Astrocyte of the hippocampus (primary cell): ENCODE measurements at places on chromosomes 11 and 22.

DNA sequence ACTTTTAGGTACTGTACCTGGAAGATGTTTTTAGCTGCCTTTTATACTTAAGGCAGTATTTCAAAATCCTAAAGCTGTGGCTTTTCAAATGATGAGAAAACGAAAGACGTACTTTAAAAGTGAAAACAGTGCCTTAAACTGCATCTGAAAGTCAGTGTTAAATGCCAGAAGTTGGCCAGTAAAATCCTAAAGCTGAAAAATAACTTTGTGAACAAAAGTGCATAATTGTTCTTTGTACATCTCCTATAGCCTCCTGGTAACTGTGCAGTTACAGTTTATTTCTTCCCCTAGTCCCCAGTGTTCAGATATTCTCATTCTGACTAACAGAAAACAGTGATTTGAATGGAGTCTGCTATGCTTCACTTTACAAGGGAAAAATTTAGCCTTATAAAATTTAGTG is 6.8 kb downstream of the EED start:
- no peak for DNase-seq

DNA sequence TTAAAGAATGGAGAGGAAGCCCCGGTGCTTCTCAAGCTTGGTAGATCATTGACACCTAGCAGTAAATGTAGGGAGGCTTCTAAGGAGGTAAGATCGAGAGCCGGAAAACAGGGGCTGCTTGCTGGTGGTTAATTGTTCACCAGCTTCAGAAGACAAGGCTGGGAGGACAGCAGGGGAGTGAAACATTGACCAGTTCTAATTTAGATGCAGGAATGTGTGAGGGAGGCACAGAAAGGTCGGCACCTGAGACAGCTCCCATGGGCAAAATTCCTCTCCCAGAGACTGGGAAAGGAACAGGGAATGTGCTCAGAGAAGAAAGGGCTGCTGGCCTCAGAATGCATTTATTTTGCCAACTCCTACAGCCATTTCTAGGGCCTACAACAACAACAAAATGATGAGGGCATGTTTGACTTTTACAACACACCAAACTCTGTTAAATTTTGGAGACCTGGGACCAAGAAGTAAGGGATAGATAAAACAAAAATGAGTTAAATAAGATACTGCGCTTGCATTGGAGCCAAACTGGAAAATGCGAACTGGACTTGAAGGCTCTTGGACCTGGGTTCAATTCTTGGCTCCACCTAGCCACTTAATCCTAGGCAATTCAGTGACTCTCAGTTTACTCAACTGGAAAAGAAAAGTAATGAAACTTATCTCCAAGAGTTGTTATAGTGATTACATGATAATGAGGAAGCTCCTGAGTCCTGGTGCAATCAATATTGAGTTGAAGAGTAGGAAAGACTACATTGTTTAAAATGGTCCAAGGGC is 31.0 kb downstream of the FZD4 start:
- peak; percentile 87 for DNase-seq

DNA sequence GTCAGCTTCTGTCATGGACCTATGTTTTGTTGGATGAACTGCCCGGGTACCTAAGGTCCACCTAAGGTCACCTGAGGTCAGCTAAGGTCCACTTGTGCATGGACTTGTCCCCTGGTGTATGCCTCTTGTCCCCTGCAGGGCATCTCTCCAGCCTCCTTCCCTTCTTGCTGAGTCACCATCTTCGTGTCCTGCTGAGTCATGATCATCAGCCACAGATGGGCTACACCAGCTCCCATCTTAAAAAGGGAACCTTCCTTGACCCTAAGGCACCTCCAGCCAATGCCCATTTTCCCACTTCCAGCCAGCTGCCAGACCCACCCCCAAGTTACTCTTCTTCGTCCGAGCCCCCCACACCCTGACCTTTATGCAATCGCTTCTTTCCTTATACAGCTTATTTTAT is 544.9 kb downstream of the TBC1D22A start:
- peak; percentile 20 for DNase-seq

DNA sequence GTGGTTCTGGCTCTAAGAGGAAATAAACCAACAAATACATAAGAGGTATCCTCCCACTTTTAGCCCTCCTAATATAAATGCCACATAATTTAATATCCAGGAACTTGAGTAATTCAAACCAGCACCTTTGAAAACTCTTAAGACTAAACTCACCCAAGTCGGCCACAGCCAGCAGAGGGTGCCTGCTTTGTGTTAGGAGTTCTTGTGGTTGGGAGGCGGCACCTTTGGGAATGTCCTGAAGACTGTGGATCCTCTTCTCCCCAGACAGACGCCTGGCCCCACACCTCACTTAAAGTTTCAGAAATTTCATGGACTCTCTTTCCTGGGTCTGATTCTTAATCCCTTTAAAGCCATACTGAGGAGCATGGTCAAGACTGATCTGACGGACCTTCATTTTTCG is 169.0 kb downstream of the TBC1D22A start:
- peak; percentile 50 for DNase-seq

- no peak for DNase-seq
These were observed 283.7 kb upstream of the ANO5 start for GRCh38 chr11:21909145-21909544.

DNA sequence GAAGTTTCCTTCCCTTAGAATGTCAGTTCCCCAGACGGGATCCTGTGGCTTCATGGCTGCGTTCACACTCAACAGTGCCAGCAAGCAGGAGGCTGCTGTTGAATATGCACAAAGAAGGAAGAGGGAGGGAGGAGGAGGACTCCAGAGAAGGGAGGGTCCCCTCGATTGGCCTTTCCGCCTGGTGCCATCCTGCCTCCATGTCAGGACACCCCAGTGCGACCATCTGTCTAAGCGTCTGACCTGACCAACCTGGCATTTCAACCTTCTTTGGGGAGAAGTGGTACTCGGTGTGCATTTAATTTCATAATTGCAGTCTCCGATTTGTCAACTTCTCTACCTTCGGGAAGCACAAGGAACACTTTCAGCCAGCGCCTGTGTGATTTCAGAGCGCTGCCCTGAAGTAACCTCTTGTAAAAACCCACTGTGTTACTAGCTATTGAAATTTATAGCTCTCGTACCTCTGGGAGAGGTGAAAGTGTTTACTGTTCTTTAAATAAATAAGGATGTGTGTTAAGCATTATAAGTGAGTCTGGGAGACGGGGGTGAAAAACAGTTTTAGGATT is 1491.9 kb downstream of the TBC1D22A start:
- DNase-seq, result no peak

DNA sequence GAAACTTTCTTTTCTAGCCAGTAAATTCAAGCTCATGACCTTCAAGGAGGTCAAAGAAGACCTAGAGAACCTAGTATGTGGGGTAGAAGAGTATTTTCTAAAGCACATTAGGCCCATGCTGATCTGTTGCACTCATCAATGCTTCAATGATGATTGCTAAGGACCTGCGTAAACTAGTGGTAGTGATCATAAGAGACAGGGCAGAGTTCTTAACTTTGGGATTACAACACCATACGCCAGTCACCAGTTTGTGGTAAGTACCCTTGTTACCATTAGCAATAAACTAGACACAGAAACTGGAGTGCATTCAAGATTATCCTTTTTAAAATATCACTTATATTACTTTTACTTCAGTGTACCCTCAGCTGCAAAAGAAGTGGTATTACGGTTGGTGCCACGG is 490.3 kb downstream of the BUD13 start:
- no peak for DNase-seq

GRCh38 chr11:35662061-35662648 is 420 bp upstream of the TRIM44 start:
- DNase-seq, result no peak
